M059J (cell line): ENCODE measurements at places on chromosomes 6 and 20. TPM values are rescaled to one million over a fixed set of nuclear protein-coding genes. Genes with fewer than 3 reads are reported as not detected.

GRCh38 chr6:142478117-142478516, 176.3 kb downstream of the ADGRG6 start:
- DNase-seq, result peak; percentile 78

GRCh38 chr6:5215799-5216198, 45.0 kb downstream of the LYRM4 start:
- DNase-seq, result no peak

GRCh38 chr6:138537106-138537505, 37.8 kb upstream of the NHSL1 start:
- DNase-seq, result no peak

DNA sequence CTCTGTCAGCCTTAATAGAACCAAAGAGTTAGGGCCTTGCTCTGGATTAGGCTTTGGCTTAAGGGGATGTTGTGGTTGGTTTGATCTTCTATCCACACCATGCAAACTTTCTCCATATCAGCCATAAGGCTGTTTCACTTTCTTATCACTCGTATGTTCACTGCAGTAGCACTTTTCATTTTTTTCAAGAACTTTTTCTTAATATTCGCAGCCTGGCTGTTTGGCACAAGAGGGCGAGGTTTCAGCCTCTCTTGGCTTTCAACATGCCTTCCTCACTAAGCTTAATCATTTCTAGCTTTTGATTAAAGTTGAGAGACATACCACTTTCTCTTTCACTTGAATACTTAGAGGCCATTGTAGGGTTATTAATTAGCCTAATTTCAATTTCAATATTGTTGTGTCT, 193.1 kb downstream of the NRN1 start:
- DNase-seq, result no peak

DNA sequence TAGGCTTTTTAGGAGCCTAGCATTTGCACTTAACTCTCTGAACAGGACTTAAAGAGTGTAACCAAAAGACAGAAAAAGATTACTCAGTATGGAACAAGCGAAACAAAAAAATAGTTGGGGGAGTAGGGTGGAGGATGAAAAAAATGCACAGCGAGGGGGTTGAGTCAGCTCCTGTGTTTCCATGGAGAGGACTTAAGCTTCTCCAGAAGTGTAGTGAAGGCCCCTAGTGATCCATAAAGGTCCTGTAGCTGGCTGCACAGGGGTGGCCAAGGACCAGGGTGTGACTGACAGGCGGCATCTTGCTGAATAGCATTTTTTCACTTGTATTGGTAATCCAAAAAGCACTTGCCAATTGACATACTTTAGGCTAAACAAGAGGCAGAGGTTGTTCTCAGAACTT, 533.9 kb downstream of the RFPL4B start:
- DNase-seq, result peak; percentile 58

DNA sequence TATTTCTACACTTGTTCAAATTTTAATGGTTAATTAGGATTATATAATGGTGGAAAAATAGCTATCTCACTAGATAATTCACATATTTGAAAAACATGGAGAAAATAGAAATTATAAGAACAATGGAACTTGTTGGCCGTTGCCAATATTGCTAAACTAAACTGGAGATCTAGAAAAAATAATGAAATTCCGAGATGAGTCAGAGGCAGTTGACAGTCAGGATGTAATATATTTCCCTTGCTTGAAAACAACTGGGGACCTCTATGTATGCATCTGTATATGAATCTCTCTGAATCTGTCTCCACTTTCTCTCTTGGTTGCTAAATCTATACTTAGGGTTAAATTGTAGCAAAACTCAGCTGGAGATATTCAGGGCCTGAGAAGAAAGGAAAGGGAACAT, 1108.2 kb upstream of the GJE1 start:
- DNase-seq, result peak; percentile 10

DNA sequence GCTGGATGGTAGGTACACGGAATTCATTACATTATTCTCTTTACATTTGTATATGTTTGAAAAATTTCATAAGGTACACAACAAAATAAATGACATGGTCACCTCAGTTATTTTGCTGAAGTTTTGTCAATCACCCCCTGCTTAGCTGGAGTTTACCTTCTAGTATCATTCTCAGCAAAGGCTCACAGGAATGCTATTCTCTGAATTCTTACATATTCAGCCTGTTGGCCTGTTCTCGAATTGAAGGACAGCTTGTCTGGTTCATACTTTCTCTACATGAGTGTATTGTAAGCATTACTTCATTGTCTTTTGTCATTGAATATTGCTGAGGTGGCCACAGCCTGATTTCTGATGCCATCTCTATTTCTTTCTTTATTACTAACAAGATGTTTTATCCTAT, 12.8 kb downstream of the CALHM5 start:
- no peak for DNase-seq

DNA sequence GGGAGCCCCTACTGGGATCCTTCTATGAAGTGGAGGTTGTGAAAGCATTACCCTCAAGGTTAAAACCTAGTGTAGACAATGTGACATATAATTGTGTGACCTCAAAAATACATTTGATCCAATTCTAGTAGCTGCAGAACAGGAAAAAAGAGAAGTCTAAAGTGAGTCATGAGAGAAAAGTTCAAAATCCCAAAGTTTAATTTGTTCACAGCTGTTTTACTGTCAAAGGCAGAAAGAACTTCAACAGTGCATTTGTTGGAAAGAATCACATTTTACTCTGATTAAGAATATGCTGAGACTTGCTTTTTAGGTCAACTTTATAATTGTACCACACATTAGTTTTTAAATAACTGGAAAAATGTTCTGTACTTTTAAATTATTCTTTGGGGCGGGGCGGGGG, 1027.4 kb upstream of the FLRT3 start:
- no peak for DNase-seq

GRCh38 chr6:112595841-112596240, 248.7 kb downstream of the RFPL4B start:
- peak; percentile 39 for DNase-seq

GRCh38 chr20:10625641-10626040, 48.2 kb downstream of the JAG1 start:
- no peak for DNase-seq

- no peak for DNase-seq
Measured at GRCh38 chr20:11697646-11698045, 220.0 kb upstream of the BTBD3 start.

DNA sequence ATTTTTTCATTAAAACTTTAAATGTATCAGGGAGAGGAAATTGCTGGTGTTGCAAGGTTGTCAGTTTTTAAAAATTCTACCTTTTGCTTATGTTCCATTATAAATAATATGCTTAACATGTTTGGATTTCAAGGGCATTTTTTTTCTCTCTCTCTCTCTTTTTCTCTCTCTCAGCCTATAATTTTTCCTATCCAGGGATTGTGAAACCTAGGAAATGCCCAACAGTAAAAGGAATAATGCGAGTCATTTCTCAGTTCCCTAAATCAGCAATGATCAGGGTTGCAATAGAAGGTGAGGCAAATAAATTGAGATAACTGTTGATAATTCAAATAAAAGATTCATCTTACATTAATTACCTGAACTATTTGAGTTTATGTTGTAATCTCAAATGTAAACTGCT, 53.2 kb upstream of the IFNGR1 start:
- DNase-seq, result no peak

- DNase-seq, result peak; percentile 78
Measured at GRCh38 chr6:38554700-38555413, 84.9 kb downstream of the BTBD9 start.

GRCh38 chr20:5714261-5715041, 35.8 kb upstream of the SHLD1 start:
- peak; percentile 80 for DNase-seq

- no peak for DNase-seq
Measured at GRCh38 chr6:2984738-2985406, 13.5 kb upstream of the SERPINB6 start.

DNA sequence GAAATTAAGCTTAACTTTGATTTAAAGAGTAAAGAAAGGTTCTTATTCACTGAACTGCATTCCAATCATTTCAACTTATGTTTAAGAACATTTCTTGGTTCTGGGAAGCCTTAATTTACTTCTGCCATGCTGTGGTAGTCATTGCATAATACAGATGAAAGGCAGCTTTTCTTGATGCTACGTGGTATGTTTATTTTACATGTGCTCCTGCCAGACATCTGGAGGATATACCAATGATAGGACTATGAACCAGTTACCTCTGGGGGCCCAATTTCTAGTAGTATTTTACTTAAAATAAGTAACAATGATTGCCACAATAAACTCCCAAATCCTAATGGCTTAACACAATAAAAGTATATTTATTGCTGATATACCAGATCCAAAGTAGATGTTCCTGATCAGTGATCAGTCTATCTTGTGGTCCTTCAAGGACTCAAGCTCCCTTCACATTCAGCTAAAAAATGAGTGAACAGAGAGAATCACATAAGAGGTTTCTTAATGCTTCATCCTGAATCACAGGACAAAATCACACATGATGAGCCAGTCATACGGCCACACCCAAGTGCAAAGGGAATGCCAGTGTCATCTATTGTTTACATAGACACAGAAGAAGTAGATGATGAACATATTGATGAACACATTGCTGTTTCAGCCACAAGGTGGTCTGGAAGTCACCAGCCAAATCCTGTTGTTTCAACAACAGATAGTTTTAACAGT, 56.5 kb upstream of the CCN2 start:
- DNase-seq, result no peak

- DNase-seq, result no peak
Measured at GRCh38 chr6:24522228-24523176, 27.7 kb downstream of the ALDH5A1 start.

DNA sequence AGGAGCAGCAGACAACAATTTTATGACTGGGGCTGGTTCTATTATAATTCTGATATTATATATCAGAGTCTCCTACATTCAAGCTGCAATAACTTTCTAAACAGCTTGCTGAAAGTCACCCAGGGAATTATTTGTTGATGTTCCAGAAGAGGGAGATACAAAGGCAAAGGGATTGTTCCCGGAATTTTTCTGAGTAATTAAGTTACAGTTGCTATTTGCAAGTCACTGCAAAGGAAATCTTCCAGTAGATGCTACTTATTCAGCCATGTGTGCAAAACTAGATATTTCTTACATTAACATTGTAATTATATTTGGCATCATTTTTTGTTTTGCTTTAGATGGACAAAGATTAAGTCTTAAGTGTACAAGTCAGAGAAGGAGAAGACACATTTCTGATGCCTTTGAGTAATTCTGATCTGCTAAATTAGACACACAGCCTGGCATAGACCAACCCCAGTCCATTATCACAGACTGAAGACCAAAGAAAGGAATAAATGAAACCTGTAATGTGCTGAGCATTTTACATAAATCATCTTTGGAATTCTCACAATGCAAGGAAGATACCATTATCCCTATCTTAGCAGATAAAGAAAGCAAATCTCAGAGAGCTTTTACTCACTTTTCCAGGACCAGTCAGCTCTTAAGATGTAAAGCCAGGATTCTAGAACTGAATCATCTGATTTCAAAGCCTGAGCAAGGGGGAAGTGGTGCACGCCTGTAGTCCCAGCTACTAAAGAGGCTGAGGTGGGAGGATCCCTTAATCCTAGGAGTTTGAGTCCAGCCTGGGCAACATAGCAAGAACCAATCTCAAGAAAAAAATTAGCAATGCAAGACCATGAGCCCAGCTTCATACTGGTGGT, 62.6 kb upstream of the AKAP12 start:
- DNase-seq, result no peak

- DNase-seq, result no peak
Measured at GRCh38 chr6:148470156-148470555, 127.5 kb downstream of the SASH1 start.

DNA sequence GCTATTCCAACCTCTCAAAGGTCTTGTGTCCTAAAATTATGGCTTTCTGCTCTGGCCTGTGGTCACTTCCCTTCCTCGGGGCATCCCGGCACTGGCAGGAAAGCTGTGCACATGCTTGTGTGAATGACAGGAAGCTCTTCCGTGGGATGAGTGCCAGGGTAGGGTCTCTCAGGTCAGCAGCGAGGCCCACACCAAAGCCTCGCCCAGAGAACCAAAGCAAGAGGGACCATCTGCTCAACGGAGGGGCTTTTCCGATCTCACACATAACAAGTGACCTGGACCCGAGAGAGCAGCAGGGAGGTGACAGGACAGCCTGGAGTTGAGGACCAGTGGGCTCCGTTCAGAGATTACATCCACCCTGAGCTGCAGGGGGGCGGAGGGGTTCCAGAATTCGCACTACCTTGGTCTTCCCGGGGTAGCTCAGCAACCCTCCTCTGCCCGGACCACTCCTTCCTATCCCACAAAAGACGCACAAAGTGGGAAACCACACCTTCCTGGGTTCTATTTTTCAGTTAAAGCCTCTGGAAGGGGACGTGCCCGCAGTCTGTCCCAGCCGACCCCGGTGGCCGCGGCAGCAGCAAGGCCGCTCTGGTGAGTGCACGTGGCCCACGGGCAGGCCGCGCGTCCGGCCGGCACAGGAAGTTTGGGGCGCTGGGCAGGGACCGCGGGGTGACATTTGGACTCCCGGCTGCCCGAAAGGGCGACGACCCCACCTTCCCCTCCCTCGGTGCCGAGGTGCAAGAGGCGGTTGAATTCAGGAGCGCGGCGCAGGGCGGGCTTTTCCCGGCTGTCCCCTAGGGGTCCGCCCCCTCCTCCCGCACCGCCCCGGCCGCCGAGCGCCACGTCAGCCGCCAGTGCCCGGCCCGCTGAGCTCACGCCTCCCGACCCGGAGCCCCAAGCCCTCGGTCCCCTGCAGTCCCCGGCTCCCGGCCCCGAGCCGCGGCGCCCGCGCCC, 988 bp downstream of the TXNDC5 start:
- peak; percentile 61 for DNase-seq

- DNase-seq, result no peak
Measured at GRCh38 chr6:36135053-36135731, 4.9 kb downstream of the MAPK13 start.

- DNase-seq, result no peak
Measured at GRCh38 chr20:49918446-49918845, 3.1 kb upstream of the SPATA2 start.

- no peak for DNase-seq
Measured at GRCh38 chr6:15001326-15001910, 244.5 kb upstream of the JARID2 start.

DNA sequence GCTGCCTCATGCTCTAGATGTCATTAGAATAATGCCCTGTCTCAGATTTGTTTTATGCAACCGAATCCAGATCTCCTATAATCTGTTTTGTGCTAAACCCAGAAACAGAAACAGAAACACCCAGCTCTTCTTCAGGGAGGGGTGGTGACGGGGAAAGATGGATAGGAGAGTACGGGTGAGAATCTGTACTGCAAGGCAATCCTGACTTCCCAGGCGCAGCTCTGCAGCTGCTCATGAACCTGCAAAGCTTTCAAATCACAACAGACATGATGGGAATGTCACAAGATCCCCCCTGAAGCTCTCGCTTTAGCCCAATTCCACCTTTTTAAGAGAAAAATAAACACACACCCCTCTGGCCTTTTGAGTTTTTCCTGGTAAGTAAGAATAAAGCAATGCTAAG, 71.5 kb downstream of the PPP1R3G start:
- DNase-seq, result no peak

- peak; percentile 80 for DNase-seq
Measured at GRCh38 chr6:160279850-160280249, 21.2 kb upstream of the SLC22A2 start.

- no peak for DNase-seq
Measured at GRCh38 chr6:69647726-69648125, 149.1 kb downstream of the LMBRD1 start.

- no peak for DNase-seq
Measured at GRCh38 chr6:148757944-148758480, 11.2 kb downstream of the UST start.

The RNF39 gene
- total RNA-seq, result 0.20 TPM in 1 of 2 replicates, not detected in the other

The IL17A gene
- total RNA-seq, result not detected in 2 replicates

The ZSCAN31 gene
- 19.7 and 20.4 TPM in 2 replicates for total RNA-seq

The HLA-DQB2 gene
- total RNA-seq, result not detected in 2 replicates

The MMUT gene
- total RNA-seq, result 9.3 and 16.7 TPM in 2 replicates

The COL9A1 gene
- total RNA-seq, result not detected in 2 replicates

The GSTA2 gene
- total RNA-seq, result 0.12 TPM in 1 of 2 replicates, not detected in the other

The HTR1B gene
- total RNA-seq, result not detected in 2 replicates

The PREX1 gene
- total RNA-seq, result 1.5 and 5.2 TPM in 2 replicates
